ENCODE measurements at places on chromosomes 7 and 10. TPM values are rescaled to one million over a fixed set of nuclear protein-coding genes. Genes with fewer than 3 reads are reported as not detected.

PPP1R17 gene
- not detected for total RNA-seq

ATRNL1 gene
- not detected for total RNA-seq

INSYN2A gene
- 0.07 TPM for total RNA-seq

LRMDA gene
- total RNA-seq: 13.7 TPM

ZMYND11 gene
- total RNA-seq: 31.9 TPM

UNCX gene
- total RNA-seq: not detected

TMEM273 gene
- 3.1 TPM for total RNA-seq

PRF1 gene
- not detected for total RNA-seq

UTF1 gene
- total RNA-seq: not detected

STK31 gene
- total RNA-seq: 0.05 TPM

MDFIC gene
- total RNA-seq: 19.8 TPM

FEZF1 gene
- total RNA-seq: not detected

PHKG1 gene
- not detected for total RNA-seq

REEP3 gene
- 69.7 TPM for total RNA-seq

XRCC2 gene
- 4.7 TPM for total RNA-seq

C7orf33 gene
- total RNA-seq: not detected

GPR15LG gene
- total RNA-seq: not detected

LIPK gene
- total RNA-seq: not detected

PALD1 gene
- 31.8 TPM for total RNA-seq

SAP25 gene
- not detected for total RNA-seq

NYAP1 gene
- total RNA-seq: 2.9 TPM

BMPER gene
- not detected for total RNA-seq

SH2D4B gene
- total RNA-seq: not detected

OR2F2 gene
- total RNA-seq: not detected

TMEM130 gene
- not detected for total RNA-seq

FAM131B gene
- total RNA-seq: 0.54 TPM

AKR1C1 gene
- 0.30 TPM for total RNA-seq

Measured in mammary microvascular endothelial cell (primary cell).